ENCODE measurements at places on chromosomes 3 and 15.

- peak; percentile 38 for DNase-seq
These were observed 911 bp downstream of the RFTN1 start for GRCh38 chr3:16512435-16513140.

DNA sequence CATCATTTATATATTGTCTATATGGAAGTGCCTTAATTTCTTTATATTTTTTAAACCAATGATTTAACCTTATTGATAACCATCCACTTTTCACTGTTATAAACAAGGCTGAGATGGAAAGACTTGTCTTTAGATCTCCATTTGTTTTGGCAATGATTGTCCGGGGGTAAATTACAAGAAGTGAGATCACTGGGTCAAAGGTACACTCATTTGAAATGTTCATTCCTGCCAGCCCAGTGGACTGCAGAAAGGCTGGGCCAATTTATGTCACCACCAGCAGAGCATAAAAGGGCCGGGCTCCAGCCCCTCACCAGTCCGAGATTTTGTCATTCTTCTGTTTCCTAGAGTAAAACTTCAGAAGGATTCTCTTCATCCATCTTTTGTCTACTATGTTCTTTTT lies 93.6 kb upstream of the NEO1 start:
- no peak for DNase-seq

DNA sequence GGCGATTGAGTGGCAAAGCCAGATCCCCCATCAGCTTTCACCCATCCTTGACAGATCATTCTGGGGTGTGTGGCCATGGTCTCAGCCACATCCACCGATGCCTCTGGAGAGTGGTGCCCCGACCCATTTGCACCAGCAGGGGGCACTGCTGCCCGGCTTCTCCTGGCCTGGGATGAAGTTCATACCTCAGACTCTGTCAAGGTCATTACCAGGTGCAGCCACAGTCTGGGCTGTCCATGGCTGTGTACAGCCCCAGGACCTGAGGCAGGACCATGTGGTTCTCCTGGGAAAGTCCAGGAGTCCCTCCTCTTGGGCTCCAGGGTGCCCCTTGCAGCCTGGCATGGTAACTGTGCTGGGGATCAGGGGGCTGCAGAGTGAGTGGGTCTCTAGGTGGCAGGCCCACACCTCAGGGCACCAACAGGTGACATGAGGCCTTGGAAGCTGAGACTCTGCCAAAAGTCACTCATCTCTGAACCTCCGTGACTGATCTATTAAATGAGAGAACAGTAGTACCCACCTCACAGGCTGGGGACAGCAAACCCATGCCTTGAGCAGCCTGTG lies 67.2 kb downstream of the CACNA2D2 start:
- DNase-seq: peak; percentile 70

DNA sequence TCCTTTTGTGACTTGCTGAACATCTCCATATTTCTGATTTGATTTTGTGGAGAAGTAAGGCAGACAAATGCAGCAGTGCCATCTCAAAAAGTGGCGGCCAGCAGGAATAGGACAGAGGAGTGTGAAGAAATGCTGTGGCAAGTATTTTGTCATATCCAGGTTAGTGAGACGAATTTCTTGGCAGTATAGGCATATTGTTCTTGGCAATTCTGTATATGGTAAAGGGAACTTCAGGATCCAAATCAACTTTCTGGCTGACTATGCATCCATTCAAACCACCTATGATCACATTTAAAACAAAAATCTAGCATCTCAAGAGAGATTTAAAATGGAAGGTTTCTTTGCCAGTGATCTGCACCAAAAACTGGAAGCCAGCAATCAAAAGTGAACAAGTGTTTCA lies 228.0 kb downstream of the DTWD1 start:
- no peak for DNase-seq

GRCh38 chr3:64443546-64444381 lies 218.5 kb upstream of the PRICKLE2 start:
- no peak for DNase-seq

GRCh38 chr3:122993124-122993978 lies 34.2 kb downstream of the SEMA5B start:
- no peak for DNase-seq

DNA sequence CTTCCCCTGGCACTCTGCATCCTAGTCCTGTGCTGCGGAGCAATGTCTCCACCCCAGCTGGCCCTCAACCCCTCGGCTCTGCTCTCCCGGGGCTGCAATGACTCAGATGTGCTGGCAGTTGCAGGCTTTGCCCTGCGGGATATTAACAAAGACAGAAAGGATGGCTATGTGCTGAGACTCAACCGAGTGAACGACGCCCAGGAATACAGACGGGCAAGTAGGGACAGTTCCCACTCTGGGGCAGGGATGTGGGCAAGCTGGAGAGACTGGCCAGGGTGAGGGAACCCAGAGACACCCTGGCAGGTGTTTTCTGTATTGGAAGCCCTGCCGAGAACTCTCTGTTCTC lies 247 bp downstream of the FETUB start:
- DNase-seq: no peak

All from T-helper 9 cell (primary cell).